ENCODE measurements at places on chromosomes 2 and 18.

- no peak for DNase-seq
Measured at GRCh38 chr2:198220763-198221610, 416.6 kb downstream of the PLCL1 start.

- DNase-seq: no peak
Measured at GRCh38 chr18:43275546-43275945, 1.7 kb downstream of the SYT4 start.

DNA sequence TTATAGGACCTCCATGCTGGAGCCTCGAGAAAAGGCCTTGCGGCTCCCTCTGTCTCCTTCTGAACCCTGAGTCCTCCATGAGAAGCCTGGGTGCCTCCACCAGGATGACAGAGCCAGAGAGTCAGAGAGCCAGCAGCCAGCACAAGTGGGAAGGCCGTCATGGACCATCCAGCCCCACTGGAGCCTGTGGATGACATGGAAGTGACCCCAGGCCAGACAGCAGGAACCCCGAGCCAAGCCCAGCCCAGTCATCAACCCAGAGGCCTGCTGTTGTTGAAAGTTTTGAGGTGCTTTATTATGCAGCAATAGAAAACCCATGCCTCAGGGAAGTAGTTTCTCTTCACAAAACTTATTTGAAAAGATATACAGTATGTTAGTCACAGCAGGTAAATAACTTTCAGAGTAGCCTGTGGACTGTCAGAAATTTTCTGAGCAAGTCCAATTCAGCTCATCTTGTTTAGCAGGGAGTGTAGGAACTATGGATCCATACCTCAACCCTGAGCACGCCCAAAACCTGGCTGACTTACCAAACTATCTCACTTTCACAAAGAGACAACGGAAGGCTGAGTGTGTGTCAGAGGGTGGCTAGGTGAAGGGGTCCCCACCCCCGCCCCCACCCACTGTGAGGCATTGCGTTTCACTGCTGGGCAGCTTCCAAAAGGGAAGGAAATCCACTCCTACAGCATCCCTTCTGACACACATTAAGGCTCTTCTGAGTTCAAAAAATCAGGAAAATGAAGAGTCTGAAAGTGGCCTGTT is 79.9 kb upstream of the NDUFV2 start:
- DNase-seq: no peak

DNA sequence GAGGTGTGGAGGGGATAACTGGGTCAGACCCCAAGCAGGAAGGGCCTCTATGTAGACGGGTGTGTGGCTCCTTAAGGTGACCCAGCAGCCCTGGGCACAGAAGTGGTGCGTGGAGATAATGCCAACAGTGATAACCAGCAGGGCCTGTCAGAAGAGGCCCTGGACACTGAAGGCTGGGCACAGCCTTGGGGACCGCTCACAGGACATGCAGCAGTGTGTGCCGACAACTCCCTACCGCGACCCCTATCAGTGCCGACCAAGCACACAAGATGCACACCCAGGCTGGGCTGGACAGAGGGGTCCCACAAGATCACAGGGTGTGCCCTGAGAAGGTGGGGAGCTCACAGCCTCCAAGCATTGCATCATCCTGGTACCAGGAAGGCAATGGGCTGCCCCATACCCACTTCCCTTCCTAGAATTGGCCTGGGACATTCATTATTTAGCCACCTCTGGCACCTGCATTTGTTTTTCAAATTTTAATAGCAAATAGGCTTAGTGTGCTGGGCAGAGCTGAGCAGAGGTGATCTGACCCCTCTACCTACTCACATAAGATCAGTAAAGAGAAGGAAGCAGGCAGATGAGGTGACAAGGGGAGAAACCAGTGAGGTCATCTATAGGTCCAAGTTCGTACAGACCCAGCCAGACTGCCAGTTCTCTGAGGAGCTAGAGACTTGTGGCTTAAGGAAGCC is 55.2 kb downstream of the BCL11A start:
- DNase-seq: no peak

- DNase-seq: no peak
Measured at GRCh38 chr2:220198896-220199295, 571.5 kb downstream of the SLC4A3 start.

DNA sequence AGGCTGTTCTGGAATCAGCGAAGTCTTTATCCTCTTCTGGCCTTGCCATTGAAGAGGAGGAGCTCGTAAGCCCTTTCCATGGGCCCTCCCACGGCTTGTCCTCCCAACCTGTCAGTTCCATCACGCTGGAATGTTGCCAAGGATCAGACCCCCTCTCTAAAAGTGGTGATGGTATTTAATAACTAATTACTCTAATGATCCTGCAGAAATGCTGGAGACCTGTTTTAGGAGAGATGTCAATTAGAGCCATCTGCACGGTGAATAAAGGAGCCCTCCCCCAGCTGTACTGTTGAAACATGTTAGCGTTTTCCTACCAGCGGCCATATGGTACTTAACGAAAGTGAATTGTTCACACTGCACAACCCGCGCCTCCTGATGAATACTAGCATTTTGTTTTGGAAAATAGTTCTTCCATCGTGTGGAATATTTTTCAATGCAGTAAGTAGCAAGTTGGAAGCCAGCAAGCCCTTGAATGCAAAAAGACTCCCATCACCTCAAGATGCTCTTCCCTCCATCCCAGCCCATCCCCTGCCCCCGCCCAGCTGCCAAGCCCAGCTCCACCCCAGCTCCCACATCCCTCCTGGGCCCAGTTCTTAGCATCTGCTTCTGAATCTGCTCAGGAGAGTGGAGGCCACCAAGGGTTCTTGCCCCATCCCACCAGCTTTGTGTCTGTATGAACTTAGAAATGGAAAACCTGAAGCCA is 145.4 kb downstream of the KLHL29 start:
- DNase-seq: no peak

DNA sequence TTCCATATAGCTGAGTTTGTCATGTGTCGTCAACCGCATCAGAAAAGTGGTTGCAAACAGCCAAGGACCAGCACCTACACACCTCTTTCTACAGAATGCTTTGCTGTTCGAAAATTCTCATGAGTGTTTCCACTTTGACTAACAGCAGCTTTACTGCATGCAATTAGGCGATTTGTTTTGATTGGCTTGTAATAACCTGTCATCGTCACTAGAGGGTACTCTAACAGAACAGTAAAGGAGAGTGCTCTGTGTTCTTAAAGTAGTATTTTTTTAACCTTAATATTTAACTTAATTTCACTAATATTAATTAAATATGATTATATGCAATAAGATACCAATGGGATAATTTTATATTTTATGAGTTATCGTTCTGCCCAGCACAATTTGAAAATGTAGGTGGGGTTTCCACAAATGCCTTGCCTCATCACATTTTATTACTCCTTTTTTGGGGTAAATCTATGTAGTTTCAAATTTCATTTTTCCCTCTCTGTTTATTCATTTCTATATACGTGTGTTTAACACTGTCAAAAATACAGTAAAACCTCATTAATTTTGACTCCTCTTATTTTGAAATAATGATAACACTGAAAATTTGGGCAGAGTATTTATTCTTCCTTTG is 502.2 kb downstream of the NRXN1 start:
- no peak for DNase-seq

- no peak for DNase-seq
Measured at GRCh38 chr2:29463181-29463900, 348.1 kb downstream of the CLIP4 start.

GRCh38 chr2:42191285-42192009 is 22.3 kb downstream of the EML4 start:
- DNase-seq: no peak

GRCh38 chr2:49367003-49367402 is 212.7 kb upstream of the FSHR start:
- DNase-seq: no peak

GRCh38 chr2:148552675-148553331 is 91.7 kb upstream of the EPC2 start:
- no peak for DNase-seq

GRCh38 chr2:241157841-241158545 is 7.7 kb downstream of the PPP1R7 start:
- DNase-seq: no peak

- DNase-seq: no peak
Measured at GRCh38 chr2:230893338-230893737, 28.6 kb downstream of the ITM2C start.

GRCh38 chr2:95069465-95069864 is 44.0 kb downstream of the MAL start:
- DNase-seq: no peak

DNA sequence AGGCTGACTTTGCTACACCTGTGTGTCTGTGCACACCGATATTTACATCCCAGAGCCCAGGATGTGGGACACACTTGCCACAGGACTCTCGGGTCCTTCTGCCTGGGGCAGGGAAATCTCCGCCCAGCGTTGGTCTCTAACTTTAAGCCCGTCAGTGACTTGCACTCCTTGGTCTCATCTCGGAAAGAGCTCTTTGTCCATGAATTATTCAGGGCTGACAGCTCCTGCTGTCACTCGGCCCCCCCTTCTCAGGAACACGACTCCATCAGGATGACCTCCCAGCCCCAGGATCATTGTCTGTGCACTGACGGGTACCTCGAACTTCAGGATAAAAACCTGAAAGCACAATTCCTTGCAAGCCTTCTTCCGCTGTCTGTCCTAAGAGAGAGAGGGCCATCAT is 26.6 kb downstream of the PLB1 start:
- no peak for DNase-seq

- DNase-seq: peak; percentile 84
Measured at GRCh38 chr2:163735685-163736432, at the start of gene FIGN. FIGN (minus strand) TSS chr2:163736008; CDS start chr2:163734927, 1,081 bp downstream.

GRCh38 chr2:95303191-95303919 is 6.2 kb downstream of the KCNIP3 start:
- DNase-seq: no peak

- no peak for DNase-seq
Measured at GRCh38 chr2:33052361-33052735, 105.6 kb downstream of the LTBP1 start.

GRCh38 chr2:63865159-63865799 is 23.6 kb downstream of the UGP2 start:
- DNase-seq: no peak

DNA sequence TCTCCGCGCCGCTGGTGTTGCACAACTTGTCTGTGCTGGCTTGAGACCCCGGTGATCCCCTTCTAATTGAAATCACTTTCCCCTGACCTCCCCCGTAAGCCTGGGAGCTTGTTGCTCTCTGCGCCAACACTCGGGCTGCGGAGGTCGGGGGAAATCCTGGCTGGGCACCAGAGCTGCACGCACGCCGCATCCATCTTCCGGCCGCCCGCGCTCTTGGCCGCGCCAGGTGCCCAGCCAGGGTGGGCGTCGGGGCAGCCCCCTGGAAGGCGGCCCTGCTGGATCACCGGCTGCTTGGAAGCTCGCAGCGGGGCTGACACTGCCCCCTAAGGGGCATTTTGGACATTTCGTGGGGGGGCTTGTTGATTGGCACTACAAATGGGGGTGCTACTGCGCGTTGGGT is 280.3 kb upstream of the SKOR2 start:
- no peak for DNase-seq

GRCh38 chr2:156837635-156838370 is 401.6 kb downstream of the GPD2 start:
- DNase-seq: no peak

DNA sequence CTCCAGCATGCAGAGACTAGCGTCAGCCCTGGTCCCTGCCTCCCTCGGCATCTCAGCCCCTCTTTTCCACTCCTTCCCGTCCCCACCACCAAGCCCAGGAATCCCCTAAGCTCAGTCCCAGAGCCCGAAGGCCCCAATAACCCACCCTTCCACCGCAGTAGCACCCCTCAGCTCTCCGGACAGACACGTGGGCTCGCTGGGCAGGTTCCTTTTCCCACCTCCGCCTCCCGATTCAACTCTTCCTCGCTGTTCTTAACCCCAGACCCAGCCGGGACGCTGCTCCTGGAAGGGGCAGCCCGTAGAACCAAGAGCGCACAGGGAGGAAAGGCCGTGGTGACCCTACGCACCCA is 1.4 kb downstream of the IHH start:
- DNase-seq: no peak

GRCh38 chr18:55309249-55309648 is 278.7 kb downstream of the TCF4 start:
- no peak for DNase-seq

DNA sequence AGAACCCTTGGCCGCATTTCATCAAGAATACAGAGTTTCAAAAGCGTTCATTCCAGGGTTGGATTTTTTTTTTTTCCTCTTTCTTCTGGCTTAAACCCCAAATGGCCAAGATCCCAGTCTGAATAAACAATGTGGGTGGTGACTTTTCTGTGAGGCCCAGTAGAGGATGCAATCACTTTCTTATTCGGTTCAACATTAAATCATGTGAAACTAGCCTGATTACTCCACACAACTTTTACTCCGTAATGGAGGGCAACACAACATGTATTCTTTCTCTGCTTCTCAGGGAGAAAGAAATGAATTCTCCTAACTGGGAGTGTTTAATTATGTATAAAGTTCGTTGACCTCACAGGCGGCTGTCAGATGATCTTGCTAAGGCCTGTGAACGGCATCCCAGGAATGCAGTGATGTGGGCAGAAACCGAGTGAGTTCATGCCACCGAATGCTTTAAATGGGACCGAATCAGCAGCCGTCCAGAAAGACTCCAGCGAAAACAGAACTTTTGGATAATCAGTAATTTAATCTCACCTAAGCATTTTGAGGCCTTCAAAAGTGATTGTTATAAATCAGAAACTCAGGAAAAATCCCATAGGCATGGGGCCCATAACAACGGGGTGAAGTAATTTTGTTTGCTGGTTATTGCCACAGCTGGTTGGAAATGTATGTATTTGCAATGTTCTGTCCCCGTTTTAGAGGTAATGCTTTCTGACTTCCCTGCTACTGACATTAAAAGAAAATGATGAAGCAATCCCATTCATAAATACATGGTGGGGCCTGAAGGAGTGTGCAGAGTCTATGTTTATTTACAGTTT is 81.5 kb downstream of the BCL2 start:
- peak; percentile 30 for DNase-seq

DNA sequence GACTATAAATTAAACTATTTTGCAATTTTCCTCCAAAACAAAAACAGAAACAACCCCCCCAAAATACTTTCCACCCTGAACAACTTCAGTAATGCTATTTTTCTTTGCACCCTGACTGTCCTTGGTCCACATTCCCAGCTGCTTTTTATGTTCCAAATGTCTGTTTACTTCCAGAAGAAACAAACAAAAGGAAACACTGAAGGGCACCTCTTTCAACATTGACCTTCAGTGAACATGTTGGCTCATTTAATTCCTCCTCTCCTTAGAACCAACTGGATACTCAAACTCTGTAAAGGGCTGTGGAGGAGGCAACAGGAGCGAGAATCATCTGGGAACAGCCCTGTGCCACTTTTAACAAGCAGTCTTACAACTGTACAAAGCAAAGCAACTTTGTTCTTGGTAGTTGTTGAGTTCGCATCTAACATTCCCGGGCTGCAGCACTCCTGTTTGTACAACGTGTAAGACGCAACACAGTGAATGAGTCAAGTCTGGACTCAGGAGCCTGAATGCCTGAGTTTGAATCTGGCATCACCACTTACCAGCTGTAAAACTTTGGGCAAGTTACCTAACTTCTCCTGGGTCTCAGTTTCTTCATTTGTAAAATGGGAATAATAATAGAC is 111.4 kb upstream of the GATA6 start:
- DNase-seq: no peak
